ENCODE measurements at places on chromosomes 12 and 14.

DNA sequence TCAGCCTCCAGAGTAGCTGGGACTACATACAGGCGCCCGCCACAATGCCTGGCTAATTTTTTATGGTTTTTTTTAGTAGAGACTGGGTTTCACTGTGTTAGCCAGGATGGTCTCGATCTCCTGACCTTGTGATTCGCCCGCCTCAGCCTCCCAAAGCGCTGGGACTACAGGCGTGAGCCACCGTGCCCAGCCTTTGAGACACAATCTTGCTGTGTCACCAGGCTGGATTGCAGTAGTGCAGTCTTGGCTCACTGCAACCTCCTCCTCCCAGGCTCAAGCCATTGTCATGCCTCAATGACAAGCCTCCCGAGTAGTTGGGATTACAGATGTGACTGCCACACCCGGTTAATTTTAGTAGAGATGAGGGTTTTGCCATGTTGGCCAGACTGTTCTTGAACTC lies 21.3 kb upstream of the STRN3 start:
- no peak for DNase-seq

GRCh38 chr14:75283833-75284563 lies 5.4 kb downstream of the FOS start:
- DNase-seq, result peak; percentile 83

- DNase-seq, result no peak
Measured at GRCh38 chr14:31510222-31510621, 22.4 kb upstream of the GPR33 start.

GRCh38 chr14:70640938-70641547 lies 673 bp upstream of the TTC9 start:
- peak; percentile 49 for DNase-seq

- no peak for DNase-seq
Measured at GRCh38 chr14:70908935-70909641, 1.8 kb downstream of the PCNX1 start.

DNA sequence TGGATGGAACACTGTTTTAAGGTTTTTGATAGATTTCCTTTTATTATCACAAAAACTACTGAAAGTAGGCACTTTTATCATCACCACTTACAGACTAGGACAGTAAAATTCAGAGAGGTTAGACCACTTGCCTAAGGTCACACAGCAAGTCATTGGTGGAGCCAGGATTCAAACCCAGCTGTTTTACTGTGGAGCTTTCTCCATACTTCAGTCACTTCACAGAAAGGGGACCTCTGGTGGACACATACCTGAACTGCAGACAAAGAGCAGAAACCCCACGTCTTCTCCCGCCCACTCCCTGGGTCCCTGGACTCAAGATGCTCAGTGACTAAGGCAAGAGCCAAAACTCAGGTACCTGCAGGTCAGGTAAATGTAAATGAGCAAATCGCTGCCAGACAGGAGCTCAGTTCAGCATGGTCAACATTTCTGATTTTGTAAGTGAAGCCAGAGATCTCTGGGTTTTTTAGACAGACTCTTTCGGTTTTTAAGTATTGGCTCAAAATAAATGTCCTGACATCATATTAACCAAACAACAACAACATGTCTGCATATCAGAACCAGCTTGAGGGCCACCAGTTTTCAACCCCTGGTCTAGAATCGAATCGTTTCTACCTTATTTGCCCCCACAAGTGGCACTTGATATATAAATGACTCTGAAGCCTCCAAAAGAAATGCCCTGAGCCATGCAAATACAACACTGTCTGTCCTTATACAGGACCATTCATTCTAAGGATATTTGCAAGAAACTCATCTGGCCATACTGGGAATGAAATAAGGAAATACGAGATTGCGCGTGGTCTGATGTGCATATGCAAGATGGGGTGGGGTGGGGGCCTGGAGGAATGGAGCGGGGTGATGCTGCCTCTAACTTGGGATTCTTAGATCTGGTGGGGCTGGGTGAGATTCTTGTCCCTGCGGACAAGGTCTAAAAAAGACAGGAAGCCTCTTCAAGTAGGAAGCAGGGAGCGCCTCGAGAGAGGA lies 110.9 kb downstream of the KSR2 start:
- peak; percentile 30 for DNase-seq

GRCh38 chr14:94043756-94044475 lies 17.8 kb downstream of the OTUB2 start:
- DNase-seq, result no peak

- DNase-seq, result no peak
Measured at GRCh38 chr12:39930101-39930500, 175.8 kb downstream of the SLC2A13 start.

DNA sequence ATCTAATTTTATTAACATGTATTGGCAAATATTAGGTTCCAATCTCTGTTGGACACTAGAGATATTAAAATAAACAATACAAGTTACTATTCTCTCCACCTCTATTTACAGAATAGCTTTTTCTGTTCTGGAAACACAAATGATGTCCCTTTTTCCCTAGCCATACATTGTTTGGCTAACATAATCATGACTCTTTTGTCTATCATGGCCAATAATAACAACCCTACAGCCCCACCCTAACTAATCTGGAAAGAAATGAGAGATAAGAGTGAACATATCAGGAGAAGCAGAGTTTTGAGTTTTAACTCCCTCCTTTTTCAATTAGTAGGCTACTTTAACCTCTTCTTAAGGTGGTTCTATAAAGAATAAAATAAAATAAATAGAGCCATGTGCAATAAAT lies 40.2 kb downstream of the RASSF9 start:
- no peak for DNase-seq

DNA sequence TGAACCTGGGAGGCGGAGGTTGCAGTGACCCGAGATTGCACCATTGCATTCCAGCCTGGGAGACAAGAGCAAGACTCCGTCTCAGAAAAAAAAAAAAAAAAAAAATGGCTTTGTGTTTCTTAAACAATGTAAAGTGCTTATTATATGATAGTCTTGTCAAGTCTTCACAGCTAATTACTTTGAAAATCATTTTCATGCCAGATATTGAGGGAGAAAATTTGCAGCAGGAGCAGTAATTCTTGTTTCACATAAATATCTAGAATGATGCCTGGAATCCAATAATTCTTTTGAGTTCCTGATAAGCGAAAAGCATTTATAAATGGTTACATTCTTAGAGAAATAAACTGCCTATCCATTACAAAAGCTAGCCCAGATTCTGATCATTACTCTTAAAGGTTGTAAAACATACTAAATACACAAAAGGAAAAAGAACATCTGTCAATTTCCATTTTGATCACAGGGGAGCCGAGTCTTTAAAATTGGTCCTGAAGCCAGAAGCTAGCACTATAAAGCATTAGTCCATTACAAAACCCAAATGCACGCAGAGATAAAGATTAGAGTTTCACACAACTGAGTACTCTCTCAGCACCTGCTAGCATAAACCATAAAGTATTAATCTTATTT lies 50.3 kb downstream of the IFT81 start:
- DNase-seq, result no peak

DNA sequence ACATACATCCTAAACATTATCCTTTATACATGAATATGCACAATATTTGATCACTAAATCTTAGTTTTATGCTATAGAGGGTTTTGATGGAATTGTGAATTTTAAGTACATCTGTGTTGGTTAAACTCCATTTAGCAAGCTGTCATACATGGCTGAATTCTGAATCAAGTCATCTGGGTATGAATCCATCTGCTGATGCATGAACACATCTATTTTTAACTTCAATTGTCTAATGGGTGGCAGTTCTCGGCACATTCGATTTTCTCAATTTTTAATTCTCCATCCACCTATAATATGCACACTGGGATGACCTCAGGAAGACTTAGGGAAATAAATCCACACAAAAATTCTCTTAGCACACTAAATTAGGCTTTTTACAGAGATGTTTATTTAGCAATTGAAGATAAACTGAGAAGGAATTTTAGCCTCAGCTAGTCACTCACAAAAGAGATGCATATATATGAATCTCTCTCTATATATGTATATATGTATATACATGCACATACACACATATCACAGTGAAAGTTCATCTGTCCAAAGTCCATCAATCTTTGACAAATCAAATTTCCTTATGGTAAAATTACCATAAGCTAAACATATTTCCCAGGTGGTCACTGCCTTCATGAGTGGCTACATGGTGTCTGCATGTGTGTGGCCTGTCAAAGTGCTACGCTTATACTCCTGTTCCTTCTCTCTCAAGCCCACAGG lies 44.5 kb upstream of the VPS33A start:
- DNase-seq, result no peak

All from hematopoietic multipotent progenitor cell (in vitro differentiated cells).